ENCODE measurements at places on chromosomes 12 and 14.
A peak's percentile ranks its signal among the peaks of the same experiment; 100 is the strongest.

GRCh38 chr12:10213168-10214135 lies 775 bp downstream of the GABARAPL1 start:
- peak; percentile 80 for DNase-seq

- DNase-seq: no peak
These were observed 1277.4 kb downstream of the LRFN5 start for GRCh38 chr14:42884100-42884499.

DNA sequence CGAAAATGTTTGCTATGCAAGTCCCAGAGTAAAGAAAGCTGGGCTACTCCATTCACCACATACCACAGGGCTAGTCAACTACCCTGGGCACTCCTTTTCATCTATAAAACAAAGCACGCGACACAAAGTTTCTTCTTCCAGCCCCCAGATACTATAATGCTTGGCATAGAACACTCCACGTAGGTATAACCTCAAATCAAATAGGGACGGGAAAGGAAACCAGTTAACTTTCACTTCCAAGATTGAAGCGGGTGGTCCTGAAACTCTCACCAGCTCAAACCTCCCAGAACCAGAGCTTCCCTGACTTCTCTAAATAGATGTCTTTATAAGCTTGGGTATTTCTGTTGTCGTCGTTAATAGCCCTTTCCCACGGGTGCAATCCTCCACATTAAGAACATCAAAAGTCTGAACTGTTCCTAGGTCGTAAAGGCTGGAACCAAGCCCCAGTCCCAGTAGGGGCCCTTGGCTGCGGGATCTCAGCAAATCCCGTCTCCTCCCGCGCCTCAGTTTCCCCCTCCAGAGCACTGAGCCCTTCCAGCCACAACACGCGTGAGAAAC lies 647 bp downstream of the LGMN start:
- DNase-seq: no peak

DNA sequence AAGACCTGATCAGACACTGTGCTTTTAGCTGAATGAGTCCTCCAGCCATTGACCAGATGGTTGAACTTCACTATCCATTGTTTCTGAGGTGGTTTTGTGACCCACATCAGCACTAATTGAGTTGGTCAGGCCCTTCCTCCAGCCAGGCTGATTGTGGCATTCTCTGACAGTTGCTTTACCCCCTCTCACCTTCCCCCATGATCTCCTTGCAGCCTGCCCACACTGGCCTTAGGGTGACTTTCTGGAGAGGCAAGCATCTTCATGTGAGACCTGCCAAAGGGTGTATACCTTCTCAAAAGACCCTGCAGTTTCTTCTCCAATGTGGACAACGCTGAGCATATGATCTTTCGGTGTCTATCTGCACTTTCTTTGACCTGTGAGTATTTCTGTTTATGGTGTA lies 83.9 kb downstream of the GPATCH2L start:
- DNase-seq: no peak

DNA sequence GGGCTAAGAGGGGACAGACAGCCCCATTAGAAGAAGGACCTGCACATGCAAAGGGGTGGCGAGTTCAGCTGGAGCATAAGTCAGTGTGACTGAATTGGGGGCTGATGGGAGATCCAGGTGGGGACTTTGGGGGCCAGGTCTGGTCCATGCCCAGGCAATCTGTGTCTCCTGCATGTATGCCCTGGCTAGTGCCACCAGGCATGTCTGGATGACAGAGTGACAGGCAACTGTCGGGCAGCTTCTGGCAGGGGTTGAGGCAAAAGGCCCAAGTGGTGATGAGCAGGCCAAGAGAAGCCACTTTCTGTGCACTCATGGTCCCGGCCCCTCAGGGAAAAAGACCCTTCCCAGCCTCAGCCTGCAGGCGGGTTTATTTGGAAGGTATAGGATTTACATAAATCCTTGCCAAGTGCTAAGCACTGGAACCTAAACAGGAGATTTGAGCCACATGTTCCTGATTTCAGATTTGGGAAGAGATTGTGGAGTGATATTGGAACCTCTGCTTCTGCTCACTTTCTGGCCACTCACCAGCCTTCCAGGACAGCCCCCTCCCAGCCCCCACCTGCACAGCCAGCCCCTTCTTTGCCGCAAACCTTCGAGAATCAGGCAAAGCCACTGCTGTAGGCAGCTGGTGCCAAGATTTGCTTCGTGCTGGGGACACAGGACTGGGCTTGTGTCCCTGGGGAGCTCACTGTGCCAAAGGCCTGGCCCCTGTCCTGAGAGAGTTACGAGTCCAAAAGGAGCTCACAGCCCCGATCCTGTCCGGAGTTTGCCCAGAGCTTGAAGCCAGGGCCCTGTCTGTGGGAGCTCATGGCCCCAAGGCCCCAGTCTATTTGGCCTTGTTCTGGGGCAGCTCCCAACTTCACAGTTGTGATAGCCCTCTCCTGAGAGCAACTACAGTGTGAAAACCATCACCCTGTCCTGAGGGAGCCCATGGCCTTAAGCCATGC lies 232.5 kb upstream of the RTL1 start:
- peak; percentile 63 for DNase-seq

- DNase-seq: peak; percentile 79
These were observed 95.6 kb downstream of the GAS2L3 start for GRCh38 chr12:100668945-100669536.

- no peak for DNase-seq
These were observed 179.4 kb downstream of the CRADD start for GRCh38 chr12:93856611-93857010.

DNA sequence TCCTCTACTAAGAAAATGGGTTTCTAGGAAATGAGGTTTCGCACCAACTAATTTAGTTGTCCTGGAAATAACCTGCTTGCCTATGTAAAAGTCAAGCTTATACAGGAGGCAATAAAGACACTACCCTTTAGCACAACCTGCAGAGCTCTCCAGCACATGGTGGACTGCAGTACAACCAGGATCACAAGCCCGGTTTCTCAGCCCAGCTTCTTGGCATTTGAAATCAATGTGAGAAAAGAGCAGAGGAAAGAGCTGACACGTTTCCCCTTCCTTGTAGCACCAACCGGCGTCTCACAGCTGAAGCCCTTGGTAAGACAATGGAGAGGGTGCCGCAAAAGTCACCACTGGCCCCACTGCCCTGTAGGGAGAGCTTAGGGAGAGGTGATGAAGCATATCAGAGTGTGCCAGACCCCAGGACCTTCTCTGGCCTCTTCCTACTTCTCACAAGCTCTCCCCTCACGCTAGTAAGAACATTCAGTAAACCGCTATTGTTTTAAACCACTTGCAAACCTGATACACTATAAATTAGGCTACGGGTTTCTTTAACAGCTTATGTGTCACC lies 8.6 kb downstream of the SPTLC2 start:
- peak; percentile 13 for DNase-seq

- DNase-seq: no peak
These were observed 493.5 kb downstream of the NAV3 start for GRCh38 chr12:78324234-78324633.

- no peak for DNase-seq
These were observed 12.5 kb upstream of the INF2 start for GRCh38 chr14:104676694-104677511.

DNA sequence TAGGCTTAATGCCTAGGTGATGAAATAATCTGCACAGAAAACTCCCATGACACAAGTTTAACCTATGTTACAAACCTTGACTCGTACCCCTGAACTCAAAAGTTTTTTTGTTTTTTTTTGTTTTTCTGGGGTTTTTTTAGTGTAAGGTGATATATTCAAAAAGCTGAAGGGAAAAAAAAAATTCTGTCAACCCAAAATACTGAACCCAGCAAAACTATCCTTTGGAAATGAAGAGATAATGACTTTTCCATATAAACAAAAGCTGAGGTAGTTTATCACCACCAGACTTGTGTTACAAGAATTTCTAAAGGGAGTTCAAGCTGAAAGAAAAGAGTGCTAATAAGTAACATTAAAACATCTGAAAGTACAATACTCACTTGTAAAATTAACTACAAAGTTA lies 448.1 kb downstream of the KCNH5 start:
- no peak for DNase-seq

GRCh38 chr14:73263606-73264005 lies 26.3 kb downstream of the PAPLN start:
- DNase-seq: no peak

GRCh38 chr12:53231671-53231920 lies 413 bp downstream of the RARG start:
- DNase-seq: no peak

DNA sequence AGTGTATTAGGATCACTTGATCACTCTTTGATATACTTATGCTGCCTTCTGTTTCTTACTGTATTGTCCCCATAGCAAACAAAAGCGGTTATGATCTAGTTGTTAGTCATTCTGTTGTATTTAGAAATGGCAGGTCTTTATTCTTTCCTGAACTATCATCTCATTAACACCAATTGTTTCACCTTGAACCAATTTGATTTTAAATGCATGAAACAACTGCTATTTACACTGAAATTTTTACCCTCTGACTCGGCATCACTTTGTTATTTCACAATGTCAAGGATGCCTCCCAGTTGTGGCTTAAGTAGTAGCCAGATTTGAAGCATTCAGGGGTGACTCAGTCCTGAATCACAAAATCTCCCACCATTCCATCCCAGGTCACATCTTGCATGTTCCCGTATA lies 303.5 kb downstream of the EGLN3 start:
- DNase-seq: no peak

DNA sequence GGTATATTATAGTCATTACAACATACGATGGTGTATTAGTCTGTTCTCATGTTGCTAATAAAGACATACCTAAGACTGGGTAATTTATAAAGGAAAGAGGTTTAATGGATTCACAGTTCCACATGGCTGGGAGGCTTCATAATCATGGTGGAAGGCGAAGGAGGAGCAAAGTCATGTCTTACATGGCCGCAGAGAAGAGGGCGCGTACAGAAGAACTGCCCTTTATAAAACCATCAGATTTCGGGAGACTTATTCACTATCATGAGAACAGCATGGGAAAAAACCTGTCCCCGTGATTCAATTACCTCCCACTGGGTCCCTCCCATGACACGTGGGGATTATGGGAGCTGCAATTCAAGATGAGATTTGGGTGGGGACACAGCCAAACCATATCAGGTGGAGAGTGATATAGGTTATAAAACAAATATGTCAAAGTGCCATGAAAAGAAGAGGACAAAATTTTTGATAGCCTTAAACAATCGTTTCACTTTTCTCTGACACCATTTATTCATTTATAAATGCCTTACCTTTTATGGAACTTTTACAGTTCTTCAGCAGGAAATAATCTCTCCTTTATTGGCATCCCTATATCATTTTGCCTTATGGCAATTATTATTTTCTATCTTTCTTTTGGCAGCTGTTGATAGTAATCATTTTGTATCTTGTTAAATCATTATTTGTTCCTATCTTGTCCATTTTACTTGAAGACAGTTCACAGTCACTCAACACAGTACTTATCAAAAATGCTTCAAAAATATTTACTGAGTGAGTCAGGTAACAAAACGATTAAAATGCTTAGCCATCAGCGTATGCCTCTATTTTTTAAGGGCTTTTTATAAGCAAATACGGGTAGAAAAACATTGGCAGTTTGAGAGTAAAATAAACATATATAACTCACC lies 196.0 kb downstream of the RAD51B start:
- no peak for DNase-seq

GRCh38 chr12:72586456-72586855 lies 314.3 kb downstream of the TRHDE start:
- no peak for DNase-seq

GRCh38 chr14:80560800-80561657 lies 349.7 kb upstream of the DIO2 start:
- no peak for DNase-seq

DNA sequence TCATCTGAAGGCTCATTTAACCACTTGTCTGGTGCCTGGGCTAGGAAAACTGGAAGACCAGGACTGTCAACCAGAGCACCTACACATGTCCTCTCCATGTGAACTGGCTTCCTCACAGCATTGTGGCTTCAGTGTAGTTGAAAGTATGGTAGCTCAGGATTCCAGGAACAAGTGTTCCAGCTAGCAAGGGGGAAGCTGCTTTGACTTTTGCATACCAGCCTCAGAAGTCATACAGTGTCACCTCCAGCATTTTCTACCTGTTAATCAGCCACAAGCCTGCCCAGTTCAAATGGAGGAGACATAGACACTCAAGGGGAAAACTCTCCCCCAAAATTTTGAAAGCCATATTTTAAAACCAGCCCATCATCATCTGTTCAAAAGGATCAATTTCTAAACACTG lies 212.8 kb upstream of the CAND1 start:
- no peak for DNase-seq

- no peak for DNase-seq
These were observed 24.0 kb downstream of the TTC9 start for GRCh38 chr14:70665448-70666360.

DNA sequence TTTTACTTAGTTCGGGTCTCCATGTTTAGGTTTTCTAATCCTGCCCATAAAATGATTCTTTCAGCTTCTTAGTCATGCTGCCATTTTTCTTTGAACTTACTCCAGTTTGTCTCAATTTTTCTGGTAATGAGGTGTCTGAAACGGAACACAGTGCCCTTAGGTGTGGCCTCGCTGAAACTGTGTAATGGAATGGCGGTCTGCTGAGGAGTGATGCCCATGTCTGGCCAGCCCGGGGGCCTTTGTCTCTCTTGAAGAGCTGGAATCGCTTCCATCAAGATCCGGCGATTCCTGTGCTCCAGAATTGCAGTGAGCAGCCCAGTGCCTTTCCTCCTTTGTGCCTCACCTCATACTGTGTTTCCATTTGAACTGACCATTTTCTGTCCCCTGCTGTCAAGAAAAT lies 112.5 kb downstream of the FBXL14 start:
- DNase-seq: no peak

DNA sequence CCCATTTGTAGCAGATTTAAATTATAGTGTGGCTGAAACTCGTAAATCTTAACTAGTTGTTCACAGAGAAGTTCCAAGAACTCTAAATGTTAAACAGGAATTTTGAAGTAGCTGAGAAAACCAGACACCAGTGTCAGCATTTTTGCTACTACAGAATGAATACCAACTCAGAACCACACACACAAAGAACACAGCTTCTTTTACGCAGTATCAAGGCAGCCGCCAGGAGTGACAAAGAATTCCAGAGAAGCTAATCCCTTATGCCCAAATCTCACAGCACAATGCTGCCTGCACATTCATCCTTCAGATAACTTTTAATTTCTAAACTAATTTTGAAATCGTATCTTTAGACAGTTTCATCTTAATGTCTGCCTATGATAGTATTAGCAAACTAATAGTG lies 37.4 kb downstream of the SLC6A15 start:
- no peak for DNase-seq

GRCh38 chr14:99425272-99425681 lies 55.4 kb downstream of the SETD3 start:
- DNase-seq: no peak

DNA sequence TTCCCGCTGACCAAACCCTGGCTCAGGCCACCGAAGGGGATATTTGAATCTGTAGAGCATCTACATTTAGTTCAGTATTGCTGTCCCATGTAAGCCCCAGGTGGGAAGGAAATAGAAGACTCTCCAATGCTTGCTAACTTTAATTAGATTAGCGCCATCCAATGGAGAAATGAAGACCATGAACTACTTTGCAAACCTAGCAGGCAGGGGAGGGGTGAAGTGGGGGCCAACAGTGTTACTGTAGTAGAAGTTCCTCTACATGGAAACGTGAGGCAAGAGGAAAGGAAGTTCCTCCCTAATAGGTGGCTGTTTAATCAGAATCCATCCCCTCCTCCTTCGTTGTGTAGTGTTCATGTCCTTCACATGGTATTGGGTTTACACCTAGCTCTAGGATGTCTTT lies 9.3 kb upstream of the DENND5B start:
- no peak for DNase-seq
